NCI-H526 treated with DMSO at 0.1 percent for 48 hours (cell line): ENCODE measurements at places on chromosomes 7 and 10.

- DNase-seq: no peak
Observed at GRCh38 chr10:22222236-22223190, 4.7 kb upstream of the EBLN1 start.

DNA sequence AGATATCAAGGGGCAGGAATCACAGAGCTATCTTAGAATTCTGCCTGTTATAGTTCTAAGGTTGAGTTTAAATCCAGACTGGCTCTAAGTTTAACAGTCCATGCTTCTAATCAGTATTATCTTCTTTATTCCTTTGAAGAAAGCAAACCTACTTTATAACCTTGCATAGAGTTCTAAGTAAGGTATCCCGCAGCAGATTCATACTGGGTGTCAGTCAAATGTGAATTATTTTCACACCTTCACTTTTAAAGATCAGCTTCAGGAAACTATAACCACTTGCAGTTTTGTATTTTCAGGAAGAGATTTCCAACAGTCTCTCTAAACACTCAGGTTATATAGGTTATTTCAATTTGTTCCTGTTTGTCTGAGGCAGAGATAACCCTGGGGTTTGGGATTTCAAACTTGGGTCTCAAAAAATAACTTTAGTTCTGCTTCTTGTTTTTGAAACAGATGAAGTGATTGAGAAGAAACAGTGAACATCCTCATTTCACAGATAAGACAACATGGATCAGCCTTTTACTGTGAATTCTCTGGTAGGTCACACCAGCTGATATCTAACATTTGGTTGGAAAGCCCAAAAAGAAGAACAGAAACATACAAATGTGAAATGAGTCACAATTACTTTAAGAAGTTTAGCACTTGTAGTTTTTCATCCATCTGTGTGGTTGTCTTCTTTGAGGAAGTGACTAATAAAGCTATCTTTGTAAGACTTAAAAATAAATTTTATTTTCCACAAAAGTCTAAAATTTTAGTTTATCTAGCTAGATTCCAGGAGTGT, 21.4 kb downstream of the STAMBPL1 start:
- no peak for DNase-seq

DNA sequence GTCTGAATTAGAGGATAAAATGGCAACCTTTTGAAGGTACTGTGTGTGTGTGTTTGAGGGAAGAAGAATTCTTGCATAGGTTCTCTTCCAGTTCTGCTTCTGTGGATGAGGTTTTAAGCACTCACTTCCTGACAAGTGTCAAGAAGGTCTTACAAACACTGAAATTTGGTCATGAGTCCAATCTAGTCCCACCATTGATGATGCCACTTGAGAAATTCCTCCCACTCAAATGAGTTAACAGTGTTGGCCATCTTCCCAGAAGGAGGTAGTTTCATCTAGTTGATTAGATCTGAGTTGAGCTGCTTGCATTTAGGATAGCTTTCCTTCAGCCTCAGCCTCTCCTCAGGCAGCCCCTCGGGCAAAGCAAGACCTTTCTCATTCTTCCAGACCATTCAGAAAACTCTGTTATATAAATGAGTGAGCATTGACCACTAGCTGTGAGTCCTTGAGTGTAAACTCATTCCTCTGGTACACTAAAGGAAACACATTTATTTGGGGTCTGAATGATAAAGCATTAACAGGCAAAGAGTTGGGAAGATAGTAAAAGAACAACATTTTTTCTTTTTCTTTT, 189.5 kb downstream of the TRIL start:
- no peak for DNase-seq

DNA sequence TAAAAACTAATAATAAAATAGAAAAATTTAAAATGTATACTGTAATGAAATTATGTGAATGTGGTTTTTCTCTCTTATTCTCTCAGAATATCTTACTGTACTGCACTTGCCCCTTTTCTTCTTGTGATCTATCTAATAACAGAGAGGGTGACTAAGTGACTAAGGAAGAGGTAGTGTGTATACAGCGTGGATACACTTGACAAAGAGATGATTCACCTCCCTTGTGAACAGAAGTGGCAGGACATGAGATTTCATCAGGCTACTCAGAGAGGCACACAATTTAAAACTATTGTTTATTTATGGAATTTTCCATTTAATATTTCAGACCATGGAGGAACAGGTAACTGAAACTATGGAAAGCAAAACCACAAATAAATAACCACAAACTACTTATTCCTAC, 806.6 kb upstream of the GHITM start:
- no peak for DNase-seq

DNA sequence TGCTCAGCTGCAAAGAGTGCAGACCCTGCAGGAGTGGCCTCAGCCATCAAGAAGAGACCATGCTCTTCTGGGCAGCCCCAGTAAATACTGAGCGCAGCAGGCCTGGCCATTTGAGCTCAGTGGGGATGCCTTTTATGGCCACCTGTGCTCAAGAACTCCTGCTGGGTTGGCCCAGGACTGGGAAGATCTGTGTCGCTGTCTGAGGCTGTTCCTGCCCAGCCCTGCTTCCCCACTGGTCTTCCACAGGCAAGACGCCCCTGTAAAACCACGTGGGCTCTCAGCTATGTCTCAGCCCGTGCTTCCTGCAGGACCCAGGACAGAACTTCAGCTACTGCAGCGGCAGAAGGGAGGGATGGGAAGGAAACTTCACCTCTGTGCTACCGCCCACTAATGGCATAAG, 10.5 kb upstream of the PPIF start:
- DNase-seq: no peak

GRCh38 chr7:84231157-84231556, 36.6 kb upstream of the SEMA3A start:
- DNase-seq: no peak

DNA sequence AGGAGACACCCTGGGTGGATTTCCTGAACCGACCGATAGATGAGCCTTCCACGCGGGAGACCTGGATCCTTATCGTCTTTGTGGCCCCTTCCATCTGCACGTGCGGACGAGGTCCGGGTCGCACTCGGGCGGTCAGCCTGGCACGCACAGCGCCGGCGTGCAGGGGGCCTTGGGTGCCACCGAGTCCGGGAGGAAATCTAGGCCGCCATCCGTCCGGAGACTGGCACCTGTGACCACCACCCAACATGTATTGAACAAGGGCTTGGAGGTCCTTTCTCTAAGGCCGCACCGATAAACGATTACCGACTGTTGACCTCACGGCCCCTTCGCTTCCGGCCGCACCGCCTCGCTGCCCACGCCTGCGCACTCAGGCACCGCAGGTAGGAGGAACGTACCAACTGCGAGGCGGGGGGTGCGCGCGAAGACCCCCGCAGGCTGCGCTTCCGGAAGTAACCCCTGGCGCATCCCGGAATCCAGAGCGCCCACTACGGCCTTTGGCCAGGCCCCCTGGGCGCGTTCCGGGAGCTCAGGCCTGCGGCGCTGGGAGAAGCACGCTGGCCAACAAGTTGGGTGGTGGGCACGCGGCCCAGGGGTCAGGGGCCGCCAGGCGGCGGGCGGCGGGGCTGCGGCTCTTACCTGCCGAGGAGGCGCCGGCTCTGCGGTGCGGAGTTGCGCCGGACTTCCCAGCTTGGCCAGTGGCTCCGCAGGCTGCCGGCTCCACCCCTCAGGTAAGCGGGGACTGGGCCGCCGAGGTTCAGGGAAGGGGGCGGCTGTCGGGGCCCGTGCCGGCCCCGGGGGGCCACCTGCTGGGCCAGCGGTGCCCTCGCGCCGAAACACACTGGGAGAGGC, at the start of the genes ACTR3C and LRRC61:
TSS of gene ACTR3C (minus strand) at position 713 of the 849 bp plus-strand sequence. CDS start 28,249 bp downstream, outside the sequence.
TSS of gene LRRC61 (plus strand) at position 523 of the 849 bp plus-strand sequence. CDS start 13,507 bp downstream, outside the sequence.
- DNase-seq: peak; percentile 71

GRCh38 chr10:100790761-100791208, 45.4 kb downstream of the PAX2 start:
- peak; percentile 8 for DNase-seq

- no peak for DNase-seq
Observed at GRCh38 chr10:13719425-13719824, 132.7 kb downstream of the PRPF18 start.

DNA sequence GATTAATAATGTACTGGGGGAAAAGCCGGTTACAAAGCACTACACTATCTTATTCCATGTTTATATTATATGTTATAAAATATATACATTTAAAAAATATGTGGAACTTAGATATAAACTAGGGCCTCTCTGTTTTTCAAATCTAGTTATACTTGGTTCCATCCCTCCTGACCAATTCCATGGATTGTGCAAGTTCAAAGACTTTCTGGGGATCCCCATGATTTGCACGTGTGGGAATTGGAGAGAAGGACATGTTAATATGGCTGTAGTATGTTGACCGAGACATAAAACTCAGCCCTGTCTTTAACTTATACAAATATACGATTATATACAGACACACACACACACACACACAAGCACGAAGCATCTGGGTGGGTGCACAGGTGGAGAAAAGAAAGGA, 18.8 kb upstream of the ECHDC3 start:
- no peak for DNase-seq

DNA sequence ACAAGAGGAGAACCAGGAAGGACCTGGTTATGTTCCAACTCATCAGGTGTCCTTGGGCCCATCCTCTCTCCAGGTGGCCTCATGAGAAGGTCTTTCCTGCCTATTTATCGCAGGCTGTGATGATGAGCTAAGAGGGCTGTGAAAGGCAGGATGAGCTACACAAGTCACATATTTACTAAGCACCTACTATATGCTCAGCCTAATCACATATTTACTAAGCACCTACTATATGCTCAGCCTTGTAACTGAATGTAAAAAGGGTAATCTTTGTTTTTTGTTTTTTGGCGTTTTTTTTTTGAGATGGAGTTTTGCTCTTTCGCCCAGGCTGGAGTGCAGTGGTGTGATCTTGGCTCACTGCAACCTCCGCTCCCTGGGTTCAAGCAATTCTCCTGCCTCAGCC, 44.2 kb upstream of the NPFFR1 start:
- DNase-seq: no peak

- no peak for DNase-seq
Observed at GRCh38 chr10:86856156-86856555, 99.7 kb downstream of the BMPR1A start.

GRCh38 chr7:31304446-31304845, 36.1 kb downstream of the NEUROD6 start:
- DNase-seq: no peak

DNA sequence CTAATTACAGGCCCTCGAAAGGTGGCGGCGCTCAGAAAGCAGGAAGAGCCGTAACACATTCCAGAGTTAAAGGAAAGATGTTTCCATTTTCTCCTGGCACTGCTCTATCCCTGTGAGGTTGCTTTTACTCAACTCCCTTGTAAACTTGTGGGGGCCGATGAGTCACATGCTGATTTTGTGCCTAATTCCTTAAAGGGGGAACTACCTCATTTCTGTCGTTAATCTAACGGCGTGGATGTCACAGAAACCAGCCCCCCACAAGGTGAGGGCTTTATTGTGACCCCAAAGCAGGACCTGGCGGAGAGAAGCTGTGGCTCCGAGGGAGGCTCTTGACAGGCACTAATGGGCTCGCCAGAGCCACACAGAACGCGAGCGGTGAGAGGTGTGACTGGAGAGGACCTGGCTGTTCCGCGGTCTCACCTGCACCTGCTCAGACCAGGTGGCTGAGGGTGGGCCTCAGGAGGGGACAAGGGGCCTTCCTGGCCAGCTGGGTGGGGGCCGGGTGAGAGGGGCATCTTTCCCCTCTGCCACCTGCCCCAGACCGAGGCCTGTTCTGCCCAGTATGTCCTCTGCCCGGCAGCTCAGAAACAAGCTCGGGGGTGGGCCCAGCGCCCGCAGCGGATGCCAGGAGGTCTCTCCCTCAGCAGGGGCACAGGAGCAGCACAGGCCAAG, 50.9 kb downstream of the CALML3 start:
- DNase-seq: no peak

GRCh38 chr7:68718097-68718551, 880.2 kb upstream of the AUTS2 start:
- no peak for DNase-seq

DNA sequence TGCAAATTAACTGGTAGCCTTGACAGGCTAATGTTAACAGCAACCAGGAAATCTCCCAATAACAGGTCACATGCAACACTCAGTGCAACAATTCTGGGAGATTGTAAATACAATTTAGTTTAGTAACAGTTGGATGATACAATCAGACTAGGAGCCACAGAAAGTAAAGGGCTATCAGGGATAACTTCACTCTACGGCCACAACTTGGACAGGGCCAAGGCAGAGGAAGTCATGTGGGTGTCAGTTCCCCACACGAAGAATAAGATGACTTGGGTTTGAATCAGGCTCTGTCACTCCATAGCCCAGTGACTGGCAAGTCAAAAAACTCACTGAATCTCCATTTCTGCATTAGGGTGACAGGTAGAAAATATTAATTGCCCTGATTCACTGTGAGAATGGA, 217.3 kb upstream of the CCDC6 start:
- DNase-seq: no peak

- no peak for DNase-seq
Observed at GRCh38 chr10:113515161-113515560, 37.7 kb upstream of the HABP2 start.

- DNase-seq: no peak
Observed at GRCh38 chr7:22647451-22648257, 79.3 kb upstream of the IL6 start.

GRCh38 chr10:91694170-91694794, 61.4 kb upstream of the PPP1R3C start:
- DNase-seq: peak; percentile 2

DNA sequence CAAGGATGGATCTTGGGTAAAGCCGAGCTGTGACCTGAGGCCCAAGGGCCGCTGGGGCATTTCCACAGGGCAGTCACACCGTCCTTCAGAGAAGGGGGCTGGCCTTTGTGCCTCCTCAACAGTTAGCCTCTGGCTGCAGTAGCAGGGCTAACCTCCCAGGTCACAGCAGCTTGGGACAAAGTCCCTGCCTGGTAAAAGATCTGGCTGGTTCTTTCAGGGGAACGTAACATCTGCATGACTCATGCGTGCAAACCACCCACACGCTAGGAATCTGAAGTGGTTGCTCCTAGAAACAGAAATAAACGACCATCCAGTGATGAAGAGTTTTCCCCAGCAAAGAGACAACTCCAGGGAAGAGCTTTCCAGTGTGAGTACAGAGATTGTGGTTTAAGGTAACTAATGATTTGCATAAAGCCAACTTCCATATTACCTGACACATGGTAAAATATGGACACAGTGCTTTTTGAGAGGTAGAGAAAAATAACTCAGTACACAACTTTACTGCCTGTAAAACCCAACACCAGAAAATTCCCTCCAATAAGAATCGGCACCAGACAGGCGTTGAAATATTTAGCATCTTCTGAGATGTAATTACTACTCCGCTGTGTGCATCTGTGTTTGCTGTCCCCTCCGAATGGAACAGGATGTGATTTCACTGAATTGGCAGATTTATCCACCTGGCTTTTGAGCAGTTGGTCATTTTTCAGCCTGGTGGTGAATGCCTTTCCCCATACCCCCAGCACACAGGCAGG, 84.9 kb upstream of the ADRB1 start:
- peak; percentile 82 for DNase-seq
